ENCODE measurements at places on chromosomes 11 and 22.

- DNase-seq: no peak
These were observed 39.3 kb downstream of the PDGFB start for GRCh38 chr22:39205344-39206021.

DNA sequence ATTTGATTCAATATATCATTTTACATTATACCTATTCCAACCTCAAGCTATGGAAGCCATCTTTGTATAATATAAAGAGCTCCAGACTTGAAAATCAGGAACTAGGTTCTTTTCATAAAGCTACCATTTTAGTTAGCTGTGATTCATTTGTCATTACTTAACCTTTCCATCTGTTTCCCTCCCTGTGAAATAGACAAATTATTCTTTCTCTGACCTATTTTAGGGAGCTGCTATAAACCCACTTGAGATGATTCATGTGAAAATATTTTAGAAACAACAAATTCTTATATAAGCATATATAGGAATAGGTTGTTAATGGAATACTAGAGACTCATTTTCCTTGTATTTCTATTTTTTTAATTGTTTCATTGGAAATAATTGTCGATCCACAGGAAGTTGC, 1012.1 kb downstream of the OPCML start:
- DNase-seq: no peak

- DNase-seq: peak; percentile 3
These were observed 44.5 kb downstream of the SLC22A24 start for GRCh38 chr11:63099555-63099954.

DNA sequence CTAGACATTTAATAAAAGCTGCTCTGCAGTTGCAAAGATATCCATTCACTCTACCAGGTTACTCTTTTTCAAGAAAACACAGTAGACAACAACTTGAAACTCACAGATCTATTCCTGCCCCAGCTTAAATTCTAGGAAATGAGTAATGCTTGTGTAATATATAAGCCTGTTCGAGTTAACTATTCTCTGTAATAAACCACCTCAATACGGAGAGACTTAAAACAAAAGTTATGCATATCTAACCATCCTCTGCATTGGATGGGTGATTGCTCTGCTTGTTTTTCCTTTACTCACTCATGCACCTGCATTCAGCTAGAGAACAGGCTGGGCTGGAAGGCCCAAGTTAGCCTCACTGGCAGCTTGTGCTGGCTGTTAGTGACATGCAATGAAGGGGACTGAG, 13.3 kb downstream of the LRRC4C start:
- DNase-seq: no peak

DNA sequence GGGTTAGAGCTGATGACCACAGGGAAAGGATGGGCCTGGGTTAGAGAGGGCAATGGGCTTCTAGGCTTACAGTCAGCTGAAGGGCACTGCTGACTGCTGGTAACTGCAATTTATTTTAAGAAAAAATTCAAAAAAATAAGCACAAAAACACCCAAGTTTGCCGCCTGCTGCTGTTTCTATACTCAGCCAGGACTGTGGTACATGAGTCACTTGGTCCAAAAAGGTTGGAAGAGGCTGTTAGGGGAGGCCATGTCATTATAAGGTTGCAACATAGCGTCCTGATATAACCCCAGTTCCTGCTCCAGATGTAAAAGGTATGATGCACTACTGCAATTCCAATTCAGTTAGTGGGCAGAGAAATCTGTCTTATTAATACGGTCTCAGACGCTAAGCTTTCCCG, 98.9 kb downstream of the ETS1 start:
- no peak for DNase-seq

GRCh38 chr11:16879690-16880089, 134.5 kb downstream of the PLEKHA7 start:
- no peak for DNase-seq

DNA sequence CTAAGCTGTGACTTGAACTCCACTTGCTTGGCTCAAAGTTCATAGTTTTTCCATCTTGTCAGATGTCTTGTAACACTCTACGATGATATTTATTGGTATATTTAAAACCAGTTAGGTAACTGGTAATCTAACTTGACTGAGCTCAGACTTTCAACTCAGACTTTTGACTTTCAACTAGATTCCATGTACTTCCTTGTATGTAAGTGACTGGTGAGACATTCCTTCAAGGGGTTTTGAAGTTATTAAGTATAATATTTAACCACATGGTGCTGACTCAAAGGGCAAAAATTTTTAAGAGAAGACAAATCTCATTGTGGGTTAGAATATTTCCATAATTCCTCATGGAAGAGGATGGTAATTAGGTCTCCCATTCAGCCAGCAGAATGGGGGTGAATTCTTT, 631.3 kb upstream of the ANO5 start:
- no peak for DNase-seq

GRCh38 chr11:122697636-122698167, 42.2 kb downstream of the UBASH3B start:
- no peak for DNase-seq

DNA sequence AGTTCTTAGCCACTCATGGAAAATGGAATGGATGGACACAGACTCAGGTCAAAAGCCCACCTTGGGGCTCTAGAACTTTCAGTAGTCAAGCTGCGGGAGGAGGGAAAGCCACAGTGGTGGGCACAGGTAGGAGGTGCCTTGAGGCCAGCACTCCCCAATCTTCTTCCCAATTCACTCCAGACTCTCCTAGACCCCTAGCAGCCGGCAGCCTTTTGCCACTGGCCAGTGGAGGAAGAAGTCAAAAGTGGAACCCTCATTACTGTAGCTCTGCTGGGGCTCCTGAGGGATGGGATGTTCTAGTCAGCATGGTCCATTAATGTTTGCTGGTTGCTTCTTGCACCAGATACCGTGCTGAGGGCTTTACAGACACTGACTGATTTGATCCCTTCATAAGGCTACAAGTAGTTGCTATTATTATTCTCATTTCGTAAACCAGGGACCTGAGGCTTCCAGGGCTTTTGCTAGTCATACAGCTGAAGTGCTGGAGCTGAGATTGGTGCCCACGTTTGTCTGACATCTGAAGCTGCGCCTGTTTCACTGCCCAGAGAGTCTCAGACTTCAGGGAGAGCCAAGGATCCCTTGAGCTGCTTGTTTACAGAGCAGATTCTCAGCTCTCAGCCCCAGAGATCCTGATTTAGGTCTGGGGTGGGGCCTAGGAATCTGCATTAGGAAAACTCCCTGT, 1.1 kb downstream of the UCP3 start:
- no peak for DNase-seq

DNA sequence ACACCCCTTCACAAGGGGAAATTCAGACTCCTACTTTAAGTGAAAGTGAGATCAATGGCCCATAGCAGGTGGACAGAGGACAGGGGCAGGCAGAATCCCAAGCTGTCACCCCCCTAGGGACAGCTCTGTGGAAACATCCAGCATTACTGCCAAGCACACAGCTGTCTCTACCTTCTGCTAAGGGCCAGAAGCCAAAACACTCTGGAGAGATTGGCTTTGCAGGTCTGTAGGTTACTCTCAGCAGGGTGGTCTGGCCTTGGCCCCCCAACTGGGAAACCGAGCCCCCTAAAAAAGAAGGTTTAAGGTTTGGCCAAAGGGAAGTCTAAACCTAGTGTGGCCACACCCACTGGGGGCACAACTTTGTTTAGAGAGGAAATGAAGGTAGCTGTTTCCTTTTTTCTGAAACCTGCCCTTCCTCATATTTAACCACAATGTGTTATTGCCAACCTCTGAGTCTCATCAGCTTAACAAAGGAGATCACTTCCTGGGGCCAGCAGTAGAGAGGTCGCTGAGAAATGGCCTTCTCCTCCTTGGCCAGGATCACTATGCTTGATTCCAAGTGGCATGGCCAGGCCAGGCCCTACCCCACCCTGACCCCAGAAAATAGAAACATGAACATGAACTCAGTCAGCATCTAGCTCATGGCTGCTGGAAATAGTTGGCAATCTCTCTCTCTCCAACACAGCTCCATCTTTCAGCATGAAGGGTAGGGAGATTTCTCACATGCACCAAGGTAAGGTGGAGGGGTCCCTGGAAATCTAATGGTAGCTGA, 25.9 kb upstream of the SCARF2 start:
- DNase-seq: no peak

DNA sequence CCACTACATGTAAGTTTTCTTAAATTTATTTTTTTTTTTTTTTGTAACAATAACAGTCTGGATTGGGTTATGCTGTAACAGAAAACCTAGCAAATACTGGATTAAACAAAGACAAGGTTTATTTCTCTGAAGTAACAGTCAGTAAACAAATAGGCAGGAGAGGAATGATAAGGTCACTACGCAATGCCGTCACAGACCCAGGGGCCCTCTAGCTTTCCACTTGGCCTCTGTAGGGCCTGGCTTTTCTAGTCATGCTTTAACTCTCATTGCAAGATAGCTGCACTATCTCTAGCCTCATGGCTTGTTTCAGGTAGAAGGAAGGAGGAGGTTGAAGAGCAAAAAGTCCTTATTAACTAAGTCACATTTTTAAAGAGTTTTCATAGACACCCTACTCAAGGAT, 6.5 kb downstream of the OR10A6 start:
- no peak for DNase-seq

- no peak for DNase-seq
These were observed 171.1 kb downstream of the CADM1 start for GRCh38 chr11:115333121-115333520.

- DNase-seq: no peak
These were observed 1.6 kb downstream of the MRPL48 start for GRCh38 chr11:73789279-73789670.

DNA sequence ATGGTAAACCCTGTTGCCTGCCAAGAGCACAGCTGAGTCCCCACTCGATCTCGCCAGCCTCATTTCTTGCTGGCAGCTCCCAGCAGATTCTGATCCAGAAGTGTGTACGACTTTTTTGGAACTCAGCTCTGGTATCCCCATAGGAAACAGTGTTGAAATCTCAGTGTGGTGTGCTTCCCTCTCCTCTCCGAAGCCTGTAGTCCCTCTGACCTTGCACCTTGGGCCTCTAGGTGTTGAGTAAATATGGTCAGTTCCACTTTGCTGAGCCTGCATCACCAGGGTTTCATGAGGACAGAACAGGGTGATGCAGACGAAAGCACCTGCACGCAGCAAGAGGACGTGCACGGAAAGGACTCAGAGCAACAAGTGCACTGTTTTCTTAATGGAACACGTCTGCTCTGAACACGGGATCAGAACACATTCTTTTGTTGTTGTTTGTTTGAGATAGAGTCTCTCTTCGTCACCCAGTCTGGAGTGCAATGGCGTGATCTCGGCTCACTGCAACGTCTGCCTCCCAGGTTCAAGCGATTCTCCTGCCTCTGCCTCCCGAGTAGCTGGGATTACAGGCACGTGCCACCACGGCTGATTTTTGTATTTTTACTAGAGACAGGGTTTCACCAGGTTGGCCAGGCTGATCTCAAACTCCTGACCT, 3.8 kb upstream of the CPT1A start:
- no peak for DNase-seq

DNA sequence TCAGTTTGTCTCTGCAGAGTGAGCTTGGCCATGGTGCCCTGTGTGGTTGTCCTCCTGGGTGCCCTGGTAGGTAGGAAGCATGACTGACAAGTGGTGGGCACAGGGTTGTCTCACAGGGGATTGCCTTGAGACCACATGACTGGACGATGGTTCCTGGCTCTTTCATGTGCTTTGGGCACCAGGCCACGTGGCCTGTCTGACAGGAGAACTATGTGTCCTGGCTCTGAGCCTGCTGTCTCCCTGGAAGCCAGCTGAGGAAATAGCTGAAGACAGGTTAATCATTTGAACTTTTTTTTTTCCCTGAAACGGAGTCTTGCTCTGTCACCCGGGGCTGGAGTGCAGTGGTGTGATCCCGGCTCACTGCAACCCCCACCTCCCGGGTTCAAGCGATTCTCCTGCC, 93.2 kb downstream of the LDLRAD3 start:
- no peak for DNase-seq

- DNase-seq: no peak
These were observed 52.8 kb downstream of the ENDOD1 start for GRCh38 chr11:95142431-95142830.

GRCh38 chr11:112163875-112164685, at the start of gene IL18:
Gene IL18, minus strand, starts transcription at chr11:112164094. Its CDS starts 9,041 bp downstream, at chr11:112155053.
- DNase-seq: no peak

DNA sequence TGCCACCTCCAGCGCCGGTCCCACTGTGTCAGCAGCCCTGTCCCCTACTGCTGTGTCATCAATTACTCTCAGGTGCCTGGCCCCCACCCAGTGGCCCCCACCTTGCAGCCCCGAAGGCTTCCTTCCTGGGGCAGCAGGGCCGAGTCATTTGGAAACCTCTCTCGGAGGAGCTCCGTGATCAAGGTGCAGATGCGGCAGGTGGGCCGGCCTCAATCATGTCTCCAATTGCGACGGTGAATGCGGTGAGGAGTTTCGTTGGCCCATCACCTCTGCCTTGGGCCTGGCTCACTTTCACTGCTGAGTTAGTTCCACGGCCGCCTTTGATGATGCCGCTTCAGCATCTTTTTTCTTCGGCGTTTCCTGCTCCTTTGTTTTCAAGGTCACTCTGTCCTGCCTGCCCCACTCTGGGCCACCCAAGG, 11.3 kb upstream of the CXCR5 start:
- no peak for DNase-seq

- no peak for DNase-seq
These were observed 40.5 kb upstream of the PRDM11 start for GRCh38 chr11:45105984-45106375.

DNA sequence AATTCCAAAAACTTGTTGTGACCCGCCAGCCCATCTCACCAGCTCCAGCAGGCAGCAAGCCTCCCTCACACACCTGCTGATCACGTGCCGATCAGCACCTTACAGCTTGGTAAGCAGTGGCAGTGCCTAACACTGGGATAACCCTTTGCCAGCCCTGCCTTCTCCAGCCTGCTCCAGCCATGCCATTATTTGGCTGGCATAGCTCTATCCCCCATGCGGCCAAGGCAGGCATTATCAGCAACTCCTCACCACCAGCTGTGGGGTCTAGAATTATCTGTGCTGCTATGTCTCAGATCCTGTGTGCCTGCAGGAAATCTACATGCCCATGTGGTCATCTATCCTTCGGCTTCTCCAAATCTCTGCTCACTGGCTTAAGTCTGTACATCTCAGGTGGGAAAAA, 215.0 kb downstream of the ST3GAL4 start:
- no peak for DNase-seq

DNA sequence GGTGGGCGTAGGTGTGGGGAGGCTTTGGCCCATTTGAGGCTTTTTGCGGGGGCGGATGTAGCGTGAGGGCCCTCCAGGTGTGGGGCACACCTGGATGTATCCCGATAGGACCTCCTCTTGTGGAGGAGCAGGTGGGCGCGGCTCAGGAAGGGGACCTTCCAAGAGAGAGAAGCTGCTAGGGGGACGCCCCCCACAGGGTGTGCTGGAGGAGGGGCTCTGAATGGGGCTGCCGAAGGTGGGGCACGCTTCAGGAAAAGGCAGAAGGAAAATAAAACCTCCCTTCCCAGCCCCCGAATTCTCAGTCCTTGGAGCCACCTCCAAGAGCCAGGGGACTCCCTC, 621 bp downstream of the SGSM1 start:
- DNase-seq: no peak

- DNase-seq: no peak
These were observed 38.7 kb downstream of the KCNJ1 start for GRCh38 chr11:128828350-128828749.
